Stimulated activated CD8-positive, alpha-beta memory T cell treated with anti-CD3 and anti-CD28 coated beads, Interleukin-4, amount 100 ng/mL, for 4 hours (primary cell): ENCODE measurements at places on chromosomes 12 and 14.

GRCh38 chr14:54381821-54382220 lies 15.0 kb upstream of the CDKN3 start:
- no peak for DNase-seq

GRCh38 chr14:22547948-22548750 lies 40.9 kb downstream of the DAD1 start:
- no peak for DNase-seq

- no peak for DNase-seq
These were observed 42.7 kb downstream of the ATF7IP start for GRCh38 chr12:14408208-14408607.

DNA sequence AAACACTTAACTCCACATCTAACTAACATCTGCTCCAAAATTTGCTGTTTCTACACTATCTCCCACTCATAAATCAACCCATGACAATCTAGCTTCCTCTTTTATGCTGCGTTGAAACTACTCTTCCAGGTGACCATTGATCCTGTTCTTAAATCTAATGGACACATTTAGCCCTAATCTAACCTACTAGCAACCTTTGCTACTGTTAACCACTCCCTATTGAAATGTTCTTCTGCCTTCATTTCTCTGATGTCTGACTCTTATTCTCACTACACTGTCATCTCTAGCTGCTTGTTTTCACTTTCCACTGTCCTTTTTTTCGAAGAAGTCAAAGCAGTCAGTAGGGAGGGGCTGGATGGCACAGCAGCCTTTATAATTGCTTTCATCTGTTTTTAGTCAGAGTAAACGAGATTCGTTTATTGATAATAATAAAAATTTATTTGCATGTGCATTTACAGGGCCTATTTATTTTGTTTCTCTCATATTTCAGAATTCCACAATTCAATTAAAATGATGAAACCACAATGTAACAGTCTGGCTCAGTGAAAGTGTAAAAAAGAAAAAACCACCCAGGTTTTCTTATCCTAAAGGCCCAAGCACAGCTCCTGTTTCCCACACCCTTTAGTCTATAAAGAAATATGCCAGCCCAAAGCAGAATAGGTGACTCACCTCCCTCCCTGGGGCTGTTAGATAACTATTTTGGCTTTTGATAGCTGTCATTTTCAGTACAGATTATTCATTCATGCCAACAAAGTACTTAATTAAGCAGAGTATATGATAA lies 44.9 kb downstream of the ATP2B1 start:
- DNase-seq, result no peak

GRCh38 chr12:106223485-106224354 lies 24.1 kb downstream of the CKAP4 start:
- DNase-seq, result peak; percentile 45

DNA sequence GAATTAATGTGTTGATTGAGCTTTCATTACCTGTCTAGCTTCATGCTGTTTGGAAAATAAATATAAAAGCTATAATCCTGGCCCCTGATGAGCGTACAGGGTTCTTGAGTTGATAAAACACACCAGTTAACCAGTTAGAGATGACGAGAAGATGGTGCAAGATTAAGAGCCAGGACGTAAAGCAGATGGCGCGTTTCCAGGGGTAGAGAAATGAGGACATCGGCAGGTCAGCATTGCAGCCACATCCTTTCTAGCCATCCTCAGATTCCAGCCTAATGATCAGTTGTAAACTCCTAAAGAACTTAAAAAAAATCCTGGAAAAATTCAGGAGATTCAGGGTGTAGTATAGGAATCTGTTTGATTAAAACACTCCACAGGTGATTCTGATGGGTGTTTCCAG lies 203.7 kb downstream of the CACNA1C start:
- DNase-seq, result no peak

GRCh38 chr12:57845478-57846284 lies 848 bp downstream of the CTDSP2 start:
- no peak for DNase-seq

DNA sequence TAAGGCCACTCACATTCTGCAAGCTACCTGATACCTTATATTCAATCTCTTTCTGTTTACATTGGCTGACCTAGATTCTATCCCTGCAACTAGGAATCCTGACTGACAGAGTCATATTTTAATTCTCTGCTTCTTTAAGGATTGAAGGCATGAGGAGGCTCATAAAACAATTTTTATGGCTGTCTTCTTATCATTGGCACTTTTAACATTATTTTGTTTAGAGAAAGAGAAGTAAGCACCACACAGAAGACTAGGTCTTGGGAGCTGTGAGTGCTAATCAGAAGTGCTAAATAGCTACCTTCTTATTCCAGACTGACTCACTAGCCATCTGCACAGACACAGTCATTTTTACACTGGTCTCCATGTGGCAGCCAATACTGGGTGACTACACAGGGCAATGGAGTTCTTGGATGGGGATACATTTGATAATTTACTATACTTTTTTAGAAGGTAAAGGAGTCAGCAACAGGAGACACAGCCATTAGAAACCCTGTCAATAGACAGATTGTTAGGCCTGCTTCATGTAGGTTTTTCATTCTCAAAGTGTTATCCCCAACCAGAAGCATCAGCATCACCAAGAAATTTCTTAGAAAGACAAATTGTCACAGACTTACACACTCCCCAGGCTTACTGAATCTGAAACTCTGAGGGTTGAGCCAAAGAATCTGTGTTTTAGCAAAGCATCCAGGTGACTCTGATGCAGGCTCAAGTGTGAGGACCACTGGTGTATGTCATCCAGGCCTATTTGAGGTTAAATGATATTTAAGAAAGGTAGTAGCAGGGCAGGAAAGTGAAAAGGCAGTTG lies 214.1 kb downstream of the DUSP6 start:
- DNase-seq, result no peak
